MG63 (cell line): ENCODE measurements at places on chromosomes 16 and 17.
A peak's percentile ranks its signal among the peaks of the same experiment; 100 is the strongest.

DNA sequence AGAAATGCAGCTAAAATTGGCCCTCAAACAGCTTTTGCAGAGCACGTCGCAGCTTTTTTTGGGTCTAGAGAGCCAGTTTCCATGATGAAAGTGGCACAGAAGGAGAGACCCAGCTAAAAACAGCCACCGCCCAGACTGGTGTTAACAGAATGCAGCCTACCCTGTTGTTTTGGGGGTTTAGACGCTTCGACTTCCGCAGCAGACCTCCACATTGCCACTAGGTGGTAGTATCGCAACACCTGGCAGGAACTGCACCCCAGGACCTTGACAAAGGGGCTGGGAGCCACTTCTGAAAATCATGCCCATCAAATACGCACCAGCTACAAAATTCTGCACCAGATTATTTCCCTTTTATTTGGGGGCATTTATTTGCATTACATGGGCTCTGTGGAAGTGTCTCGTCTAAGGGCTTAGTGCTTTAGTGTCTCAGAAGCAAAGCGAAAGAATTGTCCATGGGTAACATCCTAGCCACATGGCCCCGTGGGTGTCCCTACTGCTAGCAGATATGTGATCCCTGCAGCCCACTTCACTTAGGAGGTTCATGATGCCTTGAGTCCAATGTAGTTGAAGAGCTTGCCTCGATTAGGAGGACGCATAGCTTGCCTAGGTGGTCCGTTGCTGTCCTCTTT lies 167.1 kb downstream of the HAPSTR1 start:
- DNase-seq = peak; percentile 17

- DNase-seq = no peak
These were observed 8.6 kb upstream of the SKAP1 start for GRCh38 chr17:48438516-48439061.

DNA sequence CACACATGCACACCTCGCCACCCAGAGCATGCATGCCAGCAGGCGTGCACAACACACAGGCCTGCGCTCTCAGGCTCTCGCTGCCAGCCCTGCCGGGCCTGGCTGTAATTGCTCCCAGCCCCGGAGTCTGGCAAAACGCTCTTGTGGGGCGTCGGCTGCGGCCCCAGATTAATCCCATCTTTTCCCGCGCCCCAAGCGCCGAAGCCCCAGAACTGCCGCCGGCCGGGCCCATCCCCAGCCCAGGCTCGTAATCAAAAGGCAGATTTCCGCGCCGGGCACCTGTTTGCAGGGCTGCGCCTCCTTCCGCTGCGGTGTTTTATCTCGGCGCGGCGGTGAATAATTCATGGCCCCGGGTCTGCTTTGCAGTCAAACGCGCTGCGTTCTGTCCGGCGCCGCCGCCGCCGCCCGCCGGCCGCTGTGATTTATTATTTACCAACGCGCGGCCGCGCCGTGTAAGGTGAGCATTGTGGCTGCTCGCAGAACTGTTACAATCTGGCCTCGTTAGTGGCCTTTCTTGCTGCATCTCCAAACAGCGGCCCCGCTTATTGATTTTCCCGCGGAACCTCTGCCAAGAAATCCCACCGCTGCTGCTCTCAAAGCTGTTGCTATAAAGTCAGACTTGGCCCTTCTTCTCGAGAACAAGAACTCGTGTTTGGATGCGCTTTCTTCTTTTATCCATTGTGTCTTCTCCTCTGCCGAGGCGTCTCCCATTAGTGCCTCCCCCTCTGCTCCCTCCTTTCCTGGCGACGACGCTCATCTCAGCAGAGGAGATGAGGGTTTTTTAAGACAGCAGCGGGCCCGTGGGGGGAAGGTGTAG lies 126.1 kb downstream of the IRX5 start:
- DNase-seq = peak; percentile 36

- no peak for DNase-seq
These were observed 9.0 kb upstream of the NXPH3 start for GRCh38 chr17:49566668-49567071.

GRCh38 chr16:9092282-9092977 lies 986 bp downstream of the HAPSTR1 start:
- DNase-seq = peak; percentile 44

GRCh38 chr17:61280338-61280737 lies 119.3 kb upstream of the TBX2 start:
- no peak for DNase-seq

DNA sequence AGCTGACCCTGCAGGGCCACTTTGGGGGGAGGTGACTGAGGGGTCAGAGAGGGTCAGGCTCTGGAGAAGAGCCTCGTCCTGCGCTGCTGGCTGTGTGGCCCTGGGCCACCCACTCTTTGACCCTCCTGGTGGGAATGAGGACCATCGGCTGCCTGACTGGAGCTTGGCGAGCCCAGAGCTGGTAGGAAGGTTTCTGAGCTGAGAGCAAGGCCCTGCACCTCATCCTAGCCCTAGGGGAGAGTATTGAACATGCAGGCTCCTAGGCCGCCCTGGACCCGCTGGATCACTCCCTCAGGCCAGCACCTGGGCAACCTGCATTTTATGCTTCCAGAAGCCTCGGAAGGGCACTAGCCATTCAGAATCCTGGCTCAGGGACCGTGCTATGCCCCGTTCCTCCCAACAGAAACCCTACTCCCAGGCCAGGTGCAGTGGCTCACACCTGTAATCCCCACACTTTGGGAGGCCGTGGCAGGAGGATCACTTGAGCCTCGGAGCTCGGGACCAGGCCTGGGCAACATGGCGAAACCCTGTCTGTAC lies 14.5 kb downstream of the MAP2K3 start:
- DNase-seq = no peak

DNA sequence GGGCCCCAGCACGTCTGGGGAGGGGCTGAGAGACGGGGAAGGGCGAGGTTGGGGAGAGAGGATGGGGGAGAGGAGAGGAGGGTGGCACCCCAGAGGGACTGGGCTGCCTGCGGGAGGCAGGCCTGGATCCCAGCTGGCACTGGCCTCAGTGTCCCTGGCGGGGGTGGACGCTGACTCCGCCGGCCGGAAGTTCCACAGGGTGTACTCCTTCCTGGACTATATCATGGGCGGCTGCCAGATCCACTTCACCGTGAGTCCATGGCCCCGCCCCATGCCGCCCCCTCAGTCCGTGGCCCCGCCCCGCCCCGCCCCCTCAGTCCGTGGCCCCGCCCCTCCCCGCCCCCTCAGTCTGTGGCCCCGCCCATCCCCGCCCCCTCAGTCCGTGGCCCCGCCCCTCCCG lies 11.3 kb downstream of the CPNE7 start:
- DNase-seq = no peak

GRCh38 chr16:53043986-53044601 lies 8.6 kb downstream of the CHD9NB start:
- peak; percentile 18 for DNase-seq

GRCh38 chr16:69579783-69580481 lies 14.2 kb downstream of the NFAT5 start:
- no peak for DNase-seq

GRCh38 chr16:57813466-57813865 lies 11.2 kb upstream of the KIFC3 start:
- DNase-seq = no peak

- DNase-seq = no peak
These were observed 18.5 kb upstream of the CDH15 start for GRCh38 chr16:89152831-89153700.

GRCh38 chr16:59060207-59060606 lies 326.1 kb upstream of the GOT2 start:
- no peak for DNase-seq

DNA sequence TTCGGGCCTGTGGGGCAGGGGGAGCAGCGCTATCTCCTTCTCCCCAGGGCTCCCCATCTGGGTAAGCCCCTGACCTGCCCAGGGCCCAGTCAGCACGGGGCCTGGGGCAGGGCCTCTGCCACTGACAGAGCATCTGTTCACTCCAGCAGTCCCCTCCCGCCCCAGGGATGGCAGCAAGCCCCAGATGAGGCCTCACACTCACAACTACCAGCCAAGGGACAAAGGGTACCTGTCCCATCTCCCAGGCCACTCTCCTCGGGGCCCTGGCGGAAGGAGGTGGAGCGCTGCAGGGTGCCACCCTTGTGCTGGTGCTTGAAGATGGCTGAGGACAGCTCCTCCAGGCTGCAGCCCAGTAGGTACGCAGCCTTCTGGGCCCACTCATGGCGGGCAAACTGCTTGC lies 64.8 kb downstream of the MYO18A start:
- no peak for DNase-seq

DNA sequence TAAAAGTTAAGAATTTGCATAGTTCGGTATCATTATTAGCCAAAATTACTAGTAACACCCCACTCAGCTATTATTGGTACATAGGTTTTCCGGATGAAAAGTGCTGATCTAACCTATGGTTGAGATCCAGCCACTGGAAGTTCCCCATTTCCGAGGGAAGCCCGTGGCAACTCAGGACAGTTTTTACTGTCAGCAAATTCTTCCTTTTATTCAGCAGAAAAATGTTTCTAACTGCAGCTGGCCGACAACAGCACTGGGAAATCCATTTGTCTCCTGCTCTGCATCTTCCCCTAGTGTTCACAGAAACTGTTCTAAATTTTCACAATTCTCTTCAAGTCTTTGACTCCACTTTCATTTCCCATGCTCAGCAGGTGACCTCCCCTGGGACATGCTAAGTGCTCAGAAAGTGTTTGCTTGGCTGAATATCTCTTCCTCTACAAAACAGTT lies 15.5 kb upstream of the MMD start:
- no peak for DNase-seq

GRCh38 chr17:78525511-78526160 lies 51.6 kb downstream of the DNAH17 start:
- no peak for DNase-seq

DNA sequence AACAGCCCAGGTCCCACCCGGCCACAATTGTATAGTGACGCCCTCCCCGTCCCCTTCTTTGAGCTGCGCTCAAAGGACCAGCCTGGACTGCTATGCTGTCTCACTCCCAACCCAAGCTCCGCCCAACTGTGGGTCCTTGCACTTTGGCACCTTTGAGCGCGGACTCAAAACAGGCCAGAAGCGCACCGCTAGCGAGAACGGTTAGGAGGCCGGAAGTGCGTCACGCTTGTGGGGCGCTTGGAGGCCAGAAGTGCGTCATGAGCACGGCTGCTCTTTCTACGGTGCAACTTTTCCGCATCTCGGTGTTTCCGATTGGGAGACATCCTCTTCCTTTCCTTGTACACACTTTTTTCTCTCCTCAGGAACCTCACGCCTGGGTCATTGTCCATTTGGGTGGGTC lies at the start of gene ZNF19:
TSS of gene ZNF19 (minus strand) at position 203 of the 400 bp plus-strand sequence. CDS start 7,210 bp downstream, outside the sequence.
- DNase-seq = no peak
